ENCODE measurements at places on chromosomes 1 and 21. TPM values are rescaled to one million over a fixed set of nuclear protein-coding genes. Genes with fewer than 3 reads are reported as not detected.

- no peak for DNase-seq
These were observed 38.0 kb upstream of the HAO2 start for GRCh38 chr1:119330466-119331189.

DNA sequence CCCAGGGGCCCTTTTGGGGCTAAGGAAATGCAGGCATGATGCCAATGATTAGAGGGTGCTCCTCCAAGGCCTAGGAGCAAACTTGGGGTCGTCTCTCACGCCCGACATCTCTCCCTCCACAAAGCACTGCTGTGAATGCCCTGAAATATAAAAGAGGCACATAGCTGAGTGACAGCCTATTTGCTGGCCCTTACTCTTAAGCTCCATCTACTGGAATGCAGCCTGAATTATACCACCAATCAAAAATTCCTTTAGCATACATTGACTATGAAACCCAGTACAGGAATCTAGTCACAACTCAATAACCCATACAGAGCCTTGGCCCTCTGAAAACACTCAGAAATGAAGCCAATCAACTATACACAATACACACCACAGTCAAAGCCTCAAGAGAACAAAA, 105.5 kb downstream of the LRIG2 start:
- no peak for DNase-seq

- peak; percentile 9 for DNase-seq
These were observed 33.9 kb downstream of the C1orf141 start for GRCh38 chr1:67100833-67101232.

GRCh38 chr1:208026880-208027438, 116.0 kb upstream of the CD34 start:
- DNase-seq, result peak; percentile 32

GRCh38 chr1:179541774-179542173, 34.0 kb downstream of the NPHS2 start:
- no peak for DNase-seq

DNA sequence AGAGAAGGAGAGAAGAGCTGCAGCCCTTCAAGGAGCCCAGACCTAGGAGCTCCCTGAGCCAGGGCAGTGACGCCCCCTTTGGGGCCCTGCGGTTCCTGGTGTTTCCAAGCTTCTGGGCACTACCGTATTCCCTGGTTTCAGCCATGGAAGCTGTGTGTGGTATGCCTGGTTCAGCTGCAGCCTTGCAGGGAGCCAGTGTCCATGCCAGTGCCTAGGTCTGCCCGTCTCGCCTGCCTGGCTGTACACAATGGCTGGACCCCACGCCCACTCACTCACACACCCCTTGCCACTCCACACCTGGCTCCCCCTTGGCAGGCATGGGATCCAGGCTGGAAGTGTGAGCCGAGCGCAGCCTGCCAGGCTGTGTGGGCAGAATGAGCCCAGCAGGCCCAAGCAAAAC, 87.7 kb downstream of the ADARB1 start:
- no peak for DNase-seq

The ZBTB17 gene
- polyA plus RNA-seq, result 47.1 TPM

The CDCP2 gene
- polyA plus RNA-seq, result not detected

DNA sequence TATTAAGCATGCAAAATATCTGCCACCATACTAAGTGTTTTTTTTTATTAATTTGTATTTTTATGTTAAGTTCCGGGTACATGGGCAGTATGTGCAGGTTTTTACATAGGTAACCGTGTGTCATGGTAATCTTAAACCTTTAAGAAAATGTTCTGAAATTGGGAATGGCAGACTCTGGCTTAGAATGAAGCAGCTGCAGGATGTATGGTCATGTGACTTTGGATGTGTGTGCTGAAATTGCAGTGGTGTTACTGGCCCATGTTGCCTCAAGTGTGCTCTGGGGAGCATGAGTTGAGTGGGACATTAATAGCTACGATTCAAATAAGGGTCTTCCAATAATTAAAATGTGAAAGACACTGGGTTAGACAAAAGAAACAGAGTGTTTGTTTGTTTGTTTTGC, 6.7 kb downstream of the GRIK1 start:
- DNase-seq, result no peak

The VSIG8 gene
- polyA plus RNA-seq, result 0.13 TPM

The S100A3 gene
- 6.5 TPM for polyA plus RNA-seq

The SPRR2F gene
- 0.73 TPM for polyA plus RNA-seq

- DNase-seq, result no peak
These were observed 33.8 kb downstream of the PEX14 start for GRCh38 chr1:10508511-10508951.

The INTS7 gene
- 8.0 TPM for polyA plus RNA-seq

GRCh38 chr1:45097944-45098343, 85.9 kb downstream of the UROD start:
- DNase-seq, result no peak

DNA sequence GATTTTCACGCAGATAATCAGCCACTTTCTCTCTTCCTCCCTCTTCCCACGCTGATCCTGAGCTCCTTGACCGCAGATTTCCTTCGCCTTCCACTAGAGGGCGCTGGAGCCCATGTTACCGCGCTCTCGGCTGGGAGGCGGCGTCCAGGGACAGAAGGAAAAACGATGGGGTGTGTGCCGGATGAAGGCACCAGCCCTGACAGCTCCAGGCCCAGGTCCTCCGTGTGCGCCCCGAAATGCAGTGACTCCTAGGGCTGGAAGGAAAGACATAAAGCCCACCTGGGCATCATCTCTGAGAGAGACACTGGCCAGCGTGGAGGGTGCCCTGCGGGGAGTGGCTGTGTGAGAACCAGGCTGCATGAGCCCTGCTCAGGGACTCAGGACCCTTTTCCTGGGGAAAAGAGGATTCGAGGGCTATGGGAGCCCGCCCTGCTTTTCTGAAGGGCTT, 44.9 kb upstream of the CYP2J2 start:
- DNase-seq, result peak; percentile 77

The ZNF326 gene
- polyA plus RNA-seq, result 7.2 TPM

DNA sequence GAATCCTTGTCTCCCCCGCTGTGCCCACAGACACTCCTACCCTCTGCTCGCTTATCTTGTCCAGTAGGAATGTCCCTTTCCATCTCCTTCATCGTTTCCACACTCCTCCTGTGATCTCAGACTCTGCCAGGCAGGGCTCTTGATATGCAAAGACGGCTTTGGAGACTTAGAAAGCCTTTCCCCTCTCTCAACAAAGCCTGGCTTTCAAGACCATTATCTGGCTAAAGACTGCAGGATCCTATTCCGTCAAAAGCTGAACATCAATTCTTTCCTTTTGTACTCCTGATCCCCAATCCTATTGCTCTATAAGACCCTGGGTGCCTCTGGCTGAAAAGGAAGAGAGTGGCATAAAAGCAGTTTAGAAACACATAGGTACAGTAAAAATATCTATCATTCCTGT, 63.9 kb downstream of the SDC3 start:
- DNase-seq, result no peak

- no peak for DNase-seq
These were observed 3.0 kb upstream of the KCND3 start for GRCh38 chr1:111992476-111992875.

The MARK1 gene
- 1.5 TPM for polyA plus RNA-seq

The CA14 gene
- polyA plus RNA-seq, result 0.19 TPM

The RAB25 gene
- 99.2 TPM for polyA plus RNA-seq

DNA sequence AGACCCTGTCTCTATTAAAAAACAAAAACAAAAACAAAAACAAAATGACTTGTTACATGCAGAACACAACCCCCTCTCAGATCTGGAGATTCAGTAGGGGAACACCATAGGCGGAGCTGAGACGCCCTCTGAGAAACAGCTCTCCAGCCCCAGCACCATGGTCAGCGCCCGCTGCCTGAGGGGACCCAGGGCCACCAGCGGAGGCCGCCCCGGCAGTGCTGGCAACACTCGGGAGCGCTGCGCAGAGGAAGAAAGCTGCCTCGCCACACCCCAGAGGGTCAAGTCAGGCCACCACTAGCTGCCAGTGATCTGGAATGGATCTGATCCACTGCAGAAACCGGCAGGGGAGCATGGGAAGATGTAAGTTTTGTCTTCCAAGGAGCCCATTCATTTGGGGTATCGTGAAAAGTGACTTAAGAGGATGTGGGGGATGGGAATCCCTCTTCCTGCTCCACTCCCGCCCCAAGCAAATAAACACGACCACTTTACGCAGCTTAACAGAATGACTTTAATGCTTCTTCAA, 3.1 kb downstream of the ACTA1 start:
- DNase-seq, result peak; percentile 85

DNA sequence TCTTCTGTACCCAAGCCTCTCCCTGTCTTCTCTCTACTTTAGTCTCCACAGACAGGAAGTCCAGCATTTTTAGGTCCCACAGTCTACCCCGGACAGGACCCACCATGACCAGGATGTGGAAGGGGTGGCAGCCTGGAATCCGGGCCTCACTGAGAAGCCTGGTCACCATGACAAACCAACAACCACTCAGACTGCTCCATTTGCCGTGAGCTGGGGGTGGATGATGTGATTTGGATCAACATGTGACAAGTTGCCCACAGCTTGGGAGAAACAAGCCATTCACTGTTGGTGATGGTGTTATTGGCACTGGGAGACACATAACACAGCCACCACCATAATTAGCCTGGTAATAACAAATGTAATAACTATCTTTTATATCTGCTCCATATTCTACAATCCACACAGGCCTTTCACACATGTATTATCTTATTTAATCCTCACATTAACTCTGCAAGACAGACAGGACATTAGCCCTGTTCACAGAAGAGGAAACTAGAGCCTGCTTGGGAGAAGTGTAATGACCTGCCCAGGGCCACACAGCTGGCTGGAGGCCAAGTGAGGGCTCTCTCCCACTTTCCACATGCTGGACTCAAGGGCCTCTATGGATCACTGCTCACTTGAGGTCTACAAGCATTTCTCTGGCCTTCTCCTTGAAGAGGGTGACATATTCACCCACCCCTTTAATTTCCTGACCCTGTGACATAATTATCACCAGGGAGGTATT, 22.9 kb downstream of the MEF2D start:
- no peak for DNase-seq

The NPHP4 gene
- polyA plus RNA-seq, result 6.0 TPM

DNA sequence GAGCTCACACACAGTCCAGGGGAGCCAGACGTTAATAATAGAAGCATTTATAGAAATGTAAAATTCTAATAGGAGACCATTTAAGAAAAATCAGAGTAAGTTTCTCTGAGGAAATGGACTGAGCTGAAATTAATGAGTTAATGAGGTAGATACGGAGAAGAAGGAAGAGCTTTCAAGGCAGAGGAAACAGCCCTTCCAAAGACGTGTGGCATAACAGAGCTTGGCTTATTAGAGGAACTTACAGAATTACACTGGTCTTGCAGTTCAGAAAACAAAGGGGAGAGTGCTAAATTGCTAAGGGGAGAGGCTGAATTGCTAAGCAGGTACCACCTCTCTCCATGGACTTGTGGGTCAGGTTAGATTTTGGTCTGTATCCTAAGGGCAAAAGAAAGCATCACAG, 8.2 kb upstream of the PIGK start:
- DNase-seq, result no peak

The CRYBG2 gene
- 1.5 TPM for polyA plus RNA-seq

The YOD1 gene
- polyA plus RNA-seq, result 3.4 TPM

The TLR5 gene
- polyA plus RNA-seq, result 3.0 TPM

The ZFYVE9 gene
- 6.0 TPM for polyA plus RNA-seq

The CHIA gene
- polyA plus RNA-seq, result 2.6 TPM

The LCE2A gene
- not detected for polyA plus RNA-seq

- DNase-seq, result no peak
These were observed 133.1 kb downstream of the SETD4 start for GRCh38 chr21:35927262-35927661.

The LDLRAD1 gene
- polyA plus RNA-seq, result 8.0 TPM

- DNase-seq, result no peak
These were observed 32.2 kb upstream of the GPR137B start for GRCh38 chr1:236110137-236110536.

DNA sequence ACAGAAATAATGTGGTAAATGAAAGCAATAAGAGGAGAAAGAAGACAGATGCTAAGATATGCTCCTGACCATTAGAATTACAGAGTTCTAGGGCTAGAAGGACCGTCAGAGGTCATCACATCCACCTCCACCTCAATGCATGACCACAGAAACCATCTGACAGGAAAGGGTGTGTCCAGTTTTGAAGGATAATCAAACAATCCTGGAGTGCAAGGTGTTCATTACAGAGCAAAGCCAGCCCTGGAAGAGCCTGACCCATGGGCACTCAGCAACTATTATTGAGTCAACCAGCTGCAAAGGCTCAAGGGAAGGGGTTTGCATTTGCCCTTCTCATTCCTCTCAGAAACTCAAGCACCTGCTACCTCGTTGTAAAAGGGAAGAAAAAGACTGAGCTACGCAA, 46.4 kb downstream of the TOR1AIP2 start:
- no peak for DNase-seq

GRCh38 chr1:112508278-112509004, at the start of gene WNT2B:
Gene WNT2B, plus strand, starts transcription at chr1:112508965. Its CDS starts 298 bp downstream, at chr1:112509263.
- DNase-seq, result peak; percentile 43

The NTMT2 gene
- polyA plus RNA-seq, result not detected

The NBPF1 gene
- 5.7 TPM for polyA plus RNA-seq

DNA sequence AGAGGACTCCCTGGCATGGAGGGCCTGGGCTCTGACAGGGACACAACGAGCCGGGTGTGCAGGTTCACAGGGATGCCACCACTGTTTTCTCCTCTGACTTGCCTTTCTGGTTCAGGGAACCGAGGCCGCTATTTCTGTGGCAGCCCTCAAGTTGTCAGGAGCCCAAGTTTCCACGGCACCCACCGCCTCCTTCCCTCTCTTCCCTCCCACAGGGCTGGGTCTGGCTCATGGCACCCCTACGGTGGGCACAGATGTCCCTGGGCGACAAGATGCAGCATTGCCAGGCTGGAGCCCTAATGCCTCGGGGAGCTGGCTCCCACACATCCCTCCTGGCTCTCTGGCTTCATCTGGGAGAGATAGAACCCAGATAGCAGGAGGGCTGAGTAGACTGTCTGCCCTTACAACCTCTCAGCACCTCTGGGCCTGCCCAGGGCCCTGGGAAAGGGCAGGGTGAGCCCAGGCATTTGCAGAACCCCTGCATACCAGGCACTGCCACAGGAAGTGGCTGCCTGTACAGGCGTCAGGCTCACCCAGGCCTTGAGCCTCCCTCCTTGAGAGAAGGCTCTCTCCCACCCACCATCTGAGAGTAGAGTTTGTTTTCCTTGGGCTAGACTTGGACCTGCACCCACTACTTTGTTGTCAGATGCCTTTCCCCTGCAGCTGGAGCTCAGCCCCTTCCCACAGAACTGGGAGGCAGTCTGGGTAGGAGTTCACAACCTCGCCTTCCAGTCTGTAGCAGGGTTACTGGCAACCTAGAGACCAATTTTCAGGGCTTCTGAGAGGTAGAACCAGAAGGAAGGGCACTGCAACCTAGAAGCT, 20.5 kb downstream of the KCNC4 start:
- no peak for DNase-seq

- DNase-seq, result no peak
These were observed 2.5 kb downstream of the AGL start for GRCh38 chr1:99852648-99853047.

The FAM72B gene
- 0.81 TPM for polyA plus RNA-seq

The PAQR6 gene
- 1.7 TPM for polyA plus RNA-seq

All from lung (tissue), 17 donors.